ENCODE measurements at places on chromosomes 12 and 14. TPM values are rescaled to one million over a fixed set of nuclear protein-coding genes. Genes with fewer than 3 reads are reported as not detected.

The C1R gene
- total RNA-seq, result 1.7 TPM

The PTPN21 gene
- total RNA-seq, result 3.3 TPM

GRCh38 chr12:110224379-110225304 is 56.4 kb upstream of the ATP2A2 start:
- peak; percentile 52 for DNase-seq

DNA sequence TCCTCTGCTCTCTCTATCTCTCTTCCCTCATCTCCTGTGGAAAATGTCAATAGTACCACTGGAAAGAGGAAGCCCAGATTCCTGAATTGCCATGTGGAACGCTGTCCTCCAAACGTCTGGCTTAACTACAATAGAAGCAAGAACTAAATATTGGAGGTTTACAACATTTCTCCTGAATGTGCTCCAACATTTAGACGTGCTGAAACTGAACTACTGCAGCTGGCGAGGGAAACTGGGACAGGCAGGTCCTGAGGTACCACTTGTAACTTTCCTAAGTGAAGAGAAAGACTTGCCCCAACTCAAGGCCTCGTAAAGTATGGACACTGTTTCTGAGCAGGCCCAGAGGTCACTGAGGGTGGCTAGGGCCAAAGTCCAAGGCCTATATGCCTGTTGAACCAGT is 187.7 kb downstream of the NTF3 start:
- DNase-seq, result no peak

GRCh38 chr12:127629066-127629820 is 637.7 kb upstream of the TMEM132C start:
- DNase-seq, result no peak

GRCh38 chr14:52061390-52061789 is 7.5 kb downstream of the NID2 start:
- no peak for DNase-seq

DNA sequence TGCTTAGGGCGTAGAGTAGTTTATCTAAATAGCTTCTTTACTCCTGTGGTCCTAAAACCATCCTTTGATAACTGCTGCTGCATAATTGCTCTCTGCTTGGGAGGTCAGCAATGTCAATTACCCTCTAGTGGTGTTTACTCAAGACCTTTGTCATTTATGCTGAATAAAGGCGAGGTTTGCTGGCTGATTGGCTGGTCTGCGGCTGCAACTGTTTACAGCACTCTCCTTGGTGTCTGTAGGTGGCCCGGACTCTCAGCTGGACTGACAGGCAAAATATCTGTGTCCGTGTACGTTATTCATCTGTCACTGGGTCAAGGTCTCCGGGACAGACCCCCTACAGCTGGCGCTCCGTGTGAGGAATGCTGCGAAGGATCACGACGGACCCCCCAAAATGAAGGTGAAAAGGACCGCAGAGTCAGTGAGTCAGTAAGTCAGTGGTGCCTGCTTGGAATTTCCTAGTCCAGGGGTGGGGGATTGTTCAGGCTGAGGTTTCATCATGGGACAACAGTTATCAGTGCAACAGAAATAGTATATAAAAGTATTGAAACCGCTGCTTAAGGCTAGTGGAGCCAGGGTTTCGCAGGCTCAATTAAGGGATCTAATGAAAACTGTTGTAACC is 253.3 kb upstream of the DIO2 start:
- no peak for DNase-seq

- DNase-seq, result no peak
Measured at GRCh38 chr12:46382408-46382963, 9.9 kb upstream of the SLC38A2 start.

GRCh38 chr12:101823039-101823438 is 7.7 kb downstream of the GNPTAB start:
- no peak for DNase-seq

DNA sequence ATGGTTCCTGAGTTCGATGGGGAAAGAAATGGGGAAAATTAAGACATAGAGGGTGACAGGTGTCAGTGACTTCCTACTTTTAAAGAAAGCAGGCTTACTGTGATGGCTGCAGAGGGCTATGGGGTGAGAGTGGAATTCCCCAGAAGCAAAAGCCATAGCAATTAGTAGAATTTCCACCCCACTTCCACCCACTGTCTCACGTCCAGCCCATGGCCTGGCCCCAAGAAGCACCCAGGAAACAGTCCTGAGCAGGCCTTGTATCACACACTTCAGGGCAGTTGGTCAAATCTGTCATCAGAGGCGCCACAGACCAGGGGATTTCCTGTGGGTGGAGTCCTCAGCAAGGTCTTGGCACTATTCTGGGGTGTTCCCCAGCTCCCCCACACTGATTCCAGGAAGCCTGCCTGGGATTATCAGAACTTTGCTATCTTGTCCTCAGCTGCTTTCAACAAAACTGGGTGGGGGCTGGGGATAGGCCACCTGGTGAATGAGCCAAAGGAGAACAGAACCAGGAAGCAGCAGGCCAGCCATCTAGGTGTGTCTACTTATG is 120.1 kb upstream of the CCND2 start:
- no peak for DNase-seq

GRCh38 chr12:111361717-111362576 is 6.9 kb downstream of the PHETA1 start:
- peak; percentile 39 for DNase-seq

- no peak for DNase-seq
Measured at GRCh38 chr12:29382251-29382650, 1.3 kb upstream of the ERGIC2 start.

Measured in HepG2 (cell line).